ELR (cell line): ENCODE measurements at places on chromosomes 3 and 15.

GRCh38 chr15:66937588-66937987, 127.8 kb upstream of the SMAD3 start:
- DNase-seq = no peak

DNA sequence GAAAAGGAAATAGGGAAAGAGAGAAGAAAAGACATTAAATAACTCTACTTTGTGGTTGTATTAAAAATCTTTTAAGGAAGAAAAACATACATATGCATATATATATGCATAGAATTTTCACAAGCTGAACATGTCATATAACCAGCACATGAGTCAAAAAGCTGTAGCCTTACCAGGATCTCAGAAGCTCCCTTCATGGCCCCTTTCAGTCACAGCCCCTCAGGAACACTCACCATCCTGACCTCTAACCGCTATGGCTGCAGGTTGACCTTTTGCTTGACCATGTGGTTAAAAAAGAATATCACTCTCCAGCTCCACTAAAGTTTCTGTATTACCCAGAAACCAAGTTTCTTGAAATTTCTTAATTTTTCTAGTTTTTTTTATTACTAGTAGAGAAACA, 103.4 kb downstream of the CHST2 start:
- DNase-seq = no peak

- DNase-seq = no peak
Measured at GRCh38 chr3:124635169-124635539, 95.1 kb upstream of the UMPS start.

DNA sequence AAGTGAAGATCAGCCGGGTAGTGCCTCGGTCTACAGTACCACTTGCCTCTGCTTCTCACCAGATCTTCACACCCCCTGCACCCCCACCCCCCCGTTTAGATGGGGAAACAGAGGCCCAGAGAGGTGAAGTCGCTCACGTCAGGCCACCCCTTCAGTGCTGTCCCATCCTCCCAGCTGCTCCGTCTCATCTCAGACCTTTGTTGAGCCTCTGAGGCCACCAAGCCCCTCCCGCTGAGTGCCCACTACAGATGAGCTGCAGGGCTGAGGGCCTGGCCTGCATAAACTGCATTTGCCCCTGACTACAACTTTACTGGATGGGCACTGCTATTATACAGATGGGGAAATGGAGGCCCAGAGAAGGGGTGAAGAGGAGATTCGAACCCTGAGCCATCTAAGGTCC, 35.8 kb downstream of the ADAMTS7 start:
- DNase-seq = no peak

DNA sequence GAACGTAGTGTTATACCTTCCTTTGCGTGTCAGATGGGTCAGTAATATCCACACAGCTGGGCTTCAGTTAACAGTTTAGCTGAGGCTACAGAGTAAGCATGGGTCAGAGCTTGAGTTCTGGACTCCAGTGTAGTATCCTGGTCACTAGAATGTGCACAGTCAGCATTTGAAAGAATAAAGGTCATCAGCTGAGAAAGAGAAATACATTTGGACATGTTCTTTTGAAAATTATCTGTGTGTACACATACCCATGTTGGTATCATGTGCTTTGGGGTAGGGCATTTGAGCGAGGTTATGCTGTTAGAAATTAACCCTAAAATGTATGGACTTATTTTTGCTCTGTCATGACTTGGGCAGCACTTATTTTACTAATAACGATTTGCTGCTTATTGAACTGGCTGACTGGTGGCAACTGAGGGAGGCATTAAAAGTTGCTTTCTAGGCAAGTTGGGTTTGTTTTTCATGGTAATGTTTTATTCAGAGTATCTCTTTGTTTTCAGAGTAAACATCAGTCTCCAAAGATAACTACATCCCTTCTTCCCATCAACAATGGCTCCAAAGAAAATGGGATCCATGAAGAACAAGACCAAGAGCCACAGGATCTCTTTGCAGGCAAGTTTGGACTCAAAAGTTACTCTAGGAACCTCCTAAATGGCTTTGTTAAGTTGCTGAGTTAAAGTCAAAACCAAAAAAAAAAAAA, 16.4 kb downstream of the SNX1 start:
- DNase-seq = no peak
